ENCODE measurements at places on chromosomes 1 and 21.

- no peak for DNase-seq
Observed at GRCh38 chr1:42658877-42659337, 684 bp downstream of the PPIH start.

DNA sequence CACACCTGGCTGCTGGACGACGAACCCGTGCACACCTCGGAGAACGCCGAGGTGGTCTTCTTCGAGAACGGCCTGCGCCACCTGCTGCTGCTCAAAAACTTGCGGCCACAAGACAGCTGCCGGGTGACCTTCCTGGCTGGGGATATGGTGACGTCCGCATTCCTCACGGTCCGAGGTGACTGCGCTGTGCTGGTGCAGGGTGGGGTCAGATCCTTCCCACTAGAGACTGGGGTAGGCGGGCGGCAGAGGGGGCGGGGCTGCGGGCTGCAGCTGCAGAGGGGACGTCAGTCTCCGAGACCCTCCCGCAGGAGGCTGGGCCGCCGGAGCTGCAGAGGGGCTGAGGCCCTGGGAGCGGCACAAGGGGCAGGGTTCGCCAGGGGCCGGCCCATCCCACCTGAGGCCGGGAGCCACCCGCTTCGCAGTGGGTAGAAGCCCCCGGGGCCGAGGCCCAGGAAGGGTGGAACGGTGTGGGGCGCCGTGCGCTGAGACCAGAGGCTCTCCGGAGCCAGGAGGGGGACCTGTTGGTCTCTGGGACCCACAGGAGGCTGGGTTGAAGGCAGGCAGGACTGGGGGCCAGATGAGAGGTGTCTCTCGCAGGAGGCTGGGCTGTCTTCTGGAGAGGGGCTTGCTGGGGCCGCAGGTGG, 90.6 kb downstream of the TRIM11 start:
- DNase-seq: no peak

DNA sequence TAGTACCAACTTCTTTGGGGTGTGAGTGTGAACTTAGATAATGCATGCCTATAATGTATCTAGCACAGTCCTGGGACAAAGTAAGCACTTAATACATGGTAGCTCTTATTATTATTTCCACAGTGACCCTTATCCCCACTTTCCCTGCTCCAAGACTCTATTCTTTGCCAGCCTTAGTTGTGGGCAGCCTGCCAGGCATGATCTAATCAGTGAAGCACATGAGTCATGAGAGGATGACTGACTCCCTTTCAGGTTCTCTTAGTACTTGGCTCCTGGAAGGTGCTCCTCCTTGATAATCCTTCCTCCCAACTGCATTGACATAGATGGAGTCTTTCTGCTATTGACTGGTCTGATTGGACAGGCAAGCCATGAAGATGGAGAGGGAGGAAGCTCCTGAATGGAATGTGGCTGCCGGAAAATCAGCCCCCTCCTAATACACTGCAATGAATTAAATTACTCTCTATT, 17.4 kb upstream of the GNG12 start:
- no peak for DNase-seq

GRCh38 chr1:192561301-192561700, 14.3 kb upstream of the RGS1 start:
- no peak for DNase-seq

GRCh38 chr1:25568834-25569596, 25.6 kb downstream of the LDLRAP1 start:
- DNase-seq: no peak

All from stimulated activated CD8-positive, alpha-beta memory T cell treated with anti-CD3 and anti-CD28 coated beads, Interleukin-2, amount 100 ng/mL, for 1 hour (primary cell).